ENCODE measurements at places on chromosomes 6 and 20. TPM values are rescaled to one million over a fixed set of nuclear protein-coding genes. Genes with fewer than 3 reads are reported as not detected.

RHAG gene
- not detected for total RNA-seq

EYA2 gene
- total RNA-seq = 2.5 TPM

DNA sequence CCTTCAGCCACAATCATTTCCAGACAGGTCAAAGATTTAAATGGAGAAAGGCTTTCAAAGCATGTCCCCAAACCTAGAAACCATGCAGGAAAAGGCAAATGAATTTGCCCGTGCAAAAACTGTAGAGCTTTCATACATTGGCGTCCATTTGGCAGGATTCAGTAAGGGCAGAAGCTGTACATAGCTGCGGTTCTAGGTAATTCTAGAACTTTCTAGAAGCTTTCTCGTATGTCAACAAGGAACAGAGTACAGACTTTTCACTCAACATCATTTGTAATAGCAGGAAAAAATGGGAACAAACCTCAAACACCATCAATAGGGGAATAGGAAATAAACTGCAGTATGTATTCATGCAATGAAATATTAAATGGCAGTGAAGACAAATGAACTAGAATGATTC lies 11.1 kb upstream of the MAPK13 start:
- no peak for DNase-seq

- no peak for DNase-seq
These were observed 113.5 kb upstream of the SNX9 start for GRCh38 chr6:157709555-157709954.

DNA sequence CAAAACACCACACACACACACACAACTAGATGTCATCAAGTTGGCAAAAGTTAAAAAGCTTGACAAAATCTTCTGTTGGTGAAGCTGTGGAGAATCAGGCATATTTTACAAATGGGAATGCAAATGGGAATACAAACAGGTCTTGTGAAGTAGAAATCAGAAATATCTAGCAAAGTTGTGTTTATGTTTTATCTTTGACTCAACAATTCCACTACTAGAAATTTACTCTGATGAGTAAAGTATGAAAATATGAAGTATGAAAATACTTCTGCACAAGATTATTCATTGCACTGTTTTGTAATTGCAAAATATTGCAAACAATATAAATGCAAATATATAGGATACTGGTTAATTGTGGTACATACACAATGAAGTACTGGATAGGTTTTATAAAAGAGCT lies 1166.0 kb upstream of the GJE1 start:
- peak; percentile 55 for DNase-seq

DNA sequence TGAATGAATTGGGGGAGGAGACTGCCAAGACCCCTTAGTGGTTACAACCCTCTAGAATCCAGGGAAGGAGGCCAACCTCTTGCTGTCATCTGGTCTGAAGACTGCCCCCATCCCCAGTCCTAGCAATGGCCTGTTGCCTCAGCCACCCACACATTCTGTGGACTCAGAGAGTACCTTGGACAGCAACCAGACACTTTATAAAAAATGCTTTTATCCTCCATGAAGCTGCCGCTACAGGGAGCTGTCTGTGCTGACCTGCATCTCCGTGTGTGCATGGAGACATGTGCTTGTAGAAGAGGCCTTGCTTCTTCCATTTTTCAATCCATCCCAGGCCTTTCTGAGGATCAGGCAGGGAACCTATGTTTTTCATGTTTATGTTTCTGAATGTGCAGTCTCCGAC lies 15.2 kb downstream of the CDH22 start:
- peak; percentile 52 for DNase-seq

DNA sequence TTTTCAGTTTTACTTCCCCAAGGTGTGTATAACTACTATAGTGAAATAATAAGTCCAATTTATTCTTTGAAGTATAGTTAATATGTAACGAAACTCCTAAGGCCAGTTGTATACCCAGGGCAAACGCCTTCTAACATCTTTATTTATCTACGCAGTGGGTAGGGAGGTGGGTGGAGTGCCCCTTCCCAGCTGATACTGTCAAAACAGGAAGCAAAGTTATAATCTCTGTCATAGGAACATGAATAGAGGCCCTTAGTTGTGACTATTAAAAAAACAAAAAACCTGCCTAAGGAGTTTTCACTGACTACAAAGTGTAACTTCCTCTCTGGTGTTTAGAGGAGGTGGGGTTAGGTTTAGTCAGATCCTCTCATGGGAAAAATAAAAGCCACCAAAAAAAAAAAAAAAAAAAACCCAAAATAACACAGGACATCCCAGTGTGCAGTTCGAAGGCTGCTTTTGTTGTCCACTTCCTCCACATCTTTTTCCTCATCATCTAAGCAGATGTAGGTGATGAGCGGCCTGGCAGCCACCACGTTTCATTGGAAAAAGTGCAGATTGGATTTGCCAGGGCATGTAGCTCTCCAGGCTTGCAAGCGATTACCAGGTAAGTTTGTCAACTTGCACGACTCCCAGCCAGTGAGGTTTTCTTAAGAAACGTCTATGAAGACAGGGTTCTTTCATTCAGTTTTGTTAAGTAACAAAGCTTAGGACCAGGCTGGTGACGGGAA lies 58.7 kb downstream of the UTRN start:
- no peak for DNase-seq

GRCh38 chr6:20808924-20809323 lies 274.7 kb downstream of the CDKAL1 start:
- no peak for DNase-seq

DNA sequence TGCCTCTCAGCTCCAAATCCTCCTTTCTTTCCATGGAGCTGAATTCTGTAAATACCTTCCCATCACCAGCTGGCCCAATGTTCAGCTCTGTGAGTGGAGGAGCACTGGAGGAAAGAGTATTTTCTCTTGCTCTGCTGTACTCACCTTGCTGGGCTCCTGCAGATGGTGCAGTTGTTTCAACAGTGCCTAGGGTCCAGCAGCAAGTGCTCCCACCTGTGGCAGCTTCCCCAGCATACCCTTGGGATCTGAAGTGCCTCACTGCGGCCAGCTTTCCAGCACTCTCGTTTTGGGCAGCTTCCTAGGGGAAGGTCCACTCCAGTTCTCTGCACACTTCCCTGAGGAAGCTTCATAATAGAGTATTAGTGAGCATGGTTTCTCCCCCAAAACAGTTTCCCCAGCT lies 170.9 kb downstream of the ARHGAP18 start:
- DNase-seq = no peak

- no peak for DNase-seq
These were observed 539.2 kb downstream of the GRIK2 start for GRCh38 chr6:101932704-101933103.

DNA sequence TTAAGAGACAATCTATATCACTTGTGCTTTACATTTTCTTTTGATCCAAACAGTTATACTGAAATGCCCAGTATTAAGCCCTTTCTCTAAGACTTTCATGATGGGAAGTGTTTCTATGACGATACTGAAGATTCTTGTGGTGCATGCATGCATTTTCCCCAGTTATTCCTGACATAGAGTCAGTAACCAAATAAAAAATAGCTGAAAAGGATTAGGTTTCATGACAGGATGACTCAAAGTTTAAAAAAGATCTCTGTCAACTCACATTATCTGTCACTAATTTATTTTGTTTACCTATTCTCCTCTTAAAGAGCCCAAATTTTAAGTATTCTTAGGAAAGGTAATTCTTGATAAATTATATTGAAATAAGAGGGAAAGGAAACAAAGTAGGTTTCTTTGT lies 98.4 kb downstream of the SESN1 start:
- no peak for DNase-seq

DNA sequence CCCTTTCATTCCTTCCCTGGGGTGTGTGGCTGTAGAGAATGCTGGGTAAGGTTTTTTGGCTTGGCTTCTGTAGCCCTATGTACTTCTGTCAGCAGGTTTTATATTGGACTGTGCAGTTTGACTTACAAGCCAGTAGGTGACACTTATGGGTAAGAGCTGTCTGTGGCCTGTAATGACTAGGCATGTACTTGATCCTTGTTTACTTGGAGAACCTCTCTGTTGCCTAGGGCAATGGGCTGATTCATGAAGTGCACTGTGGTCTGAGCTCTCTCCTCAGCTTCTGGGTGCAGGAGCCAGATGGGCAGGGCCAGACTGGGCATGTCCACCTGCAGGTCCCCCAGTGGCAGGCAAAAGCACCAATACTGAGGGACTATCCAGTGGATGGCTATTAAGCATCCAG lies 544.6 kb downstream of the ADGRB3 start:
- no peak for DNase-seq

GRCh38 chr6:93972791-93973190 lies 553.4 kb upstream of the EPHA7 start:
- no peak for DNase-seq

- no peak for DNase-seq
These were observed 31.4 kb downstream of the RPP40 start for GRCh38 chr6:4972438-4972837.

Measured in IMR-90 (cell line).